ENCODE measurements at places on chromosomes 16 and 17. TPM values are rescaled to one million over a fixed set of nuclear protein-coding genes. Genes with fewer than 3 reads are reported as not detected.
A peak's percentile ranks its signal among the peaks of the same experiment; 100 is the strongest.

DNA sequence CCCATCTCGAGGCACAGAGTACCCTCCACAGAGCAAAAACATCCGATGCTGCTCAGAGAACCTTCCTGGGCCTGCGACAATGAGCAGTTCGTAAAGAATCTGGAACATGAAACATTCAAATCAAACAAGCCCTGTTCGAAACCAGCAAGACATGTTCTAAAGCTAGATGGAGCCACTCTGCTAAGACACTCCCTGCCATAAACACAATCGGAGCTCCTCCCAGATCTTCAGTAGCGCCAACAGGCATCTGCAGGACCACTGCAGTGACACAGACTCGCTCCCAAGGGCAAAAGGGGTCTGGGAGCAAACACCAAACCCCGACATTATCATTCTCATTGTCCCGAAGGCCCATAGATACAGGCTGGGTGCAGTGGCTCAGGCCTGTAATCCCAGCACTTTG is 108.7 kb downstream of the ZFHX3 start:
- no peaks in the 10 kb centered on the region for H3K27me3 ChIP-seq
- no peak overlapping the region for H3K4me3 ChIP-seq
- H3K27ac ChIP-seq, result peak overlapping the region; percentile 56
- peaks cover 16% of the 10 kb centered on the region for H3K4me1 ChIP-seq

- no peak overlapping the region for H3K27ac ChIP-seq
- H3K27me3 ChIP-seq, result no peaks in the 10 kb centered on the region
- peaks cover 8% of the 10 kb centered on the region for H3K4me1 ChIP-seq
- DNase-seq, result peak; percentile 47
Measured at GRCh38 chr17:16911141-16911937, 60.6 kb downstream of the TNFRSF13B start.

DNA sequence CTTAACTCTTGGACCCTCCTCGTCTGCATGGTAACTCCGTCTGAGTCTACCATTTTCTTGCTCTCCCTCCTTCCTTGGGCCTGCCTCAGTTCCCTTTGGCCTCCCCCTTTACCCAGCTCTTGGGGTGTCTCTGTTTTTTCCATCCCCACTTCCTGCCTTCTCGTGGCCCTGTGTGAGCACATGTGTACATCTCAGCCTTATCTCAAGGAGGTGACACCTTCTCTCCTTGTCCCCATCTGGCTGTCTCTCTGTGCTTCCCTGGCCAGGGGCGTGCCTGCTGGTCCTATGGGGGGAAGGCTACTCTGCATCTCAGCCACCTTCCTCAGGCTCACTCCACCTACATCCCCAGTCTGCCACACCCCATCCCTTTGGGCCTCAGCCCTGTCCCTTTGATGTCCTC is 6.6 kb downstream of the CTF1 start:
- DNase-seq, result no peak
- no peaks in the 10 kb centered on the region for H3K27me3 ChIP-seq
- H3K4me3 ChIP-seq, result no peak overlapping the region
- peaks cover 13% of the 10 kb centered on the region for H3K4me1 ChIP-seq

DNA sequence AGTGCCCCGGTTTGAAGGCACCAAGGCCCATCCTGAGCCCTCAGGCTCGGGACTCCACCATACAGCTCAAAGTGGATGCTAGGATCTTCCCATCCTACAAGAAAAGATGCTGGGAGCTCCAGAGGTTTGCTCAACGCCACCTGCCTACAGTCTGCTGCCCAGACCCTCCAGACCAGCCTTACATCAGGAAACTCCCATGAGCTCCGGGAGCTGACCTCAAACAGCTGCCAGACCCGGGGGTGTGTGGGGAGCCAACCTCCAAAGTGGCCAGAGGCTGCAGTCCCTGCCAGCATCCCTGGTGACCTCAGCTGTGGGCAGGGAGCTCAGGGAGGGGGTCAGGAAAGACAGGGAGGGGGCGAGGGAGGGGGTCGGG is 43.8 kb downstream of the C16orf82 start:
- no peaks in the 10 kb centered on the region for H3K27me3 ChIP-seq
- DNase-seq, result no peak
- H3K4me1 ChIP-seq, result no peaks in the 10 kb centered on the region

DNA sequence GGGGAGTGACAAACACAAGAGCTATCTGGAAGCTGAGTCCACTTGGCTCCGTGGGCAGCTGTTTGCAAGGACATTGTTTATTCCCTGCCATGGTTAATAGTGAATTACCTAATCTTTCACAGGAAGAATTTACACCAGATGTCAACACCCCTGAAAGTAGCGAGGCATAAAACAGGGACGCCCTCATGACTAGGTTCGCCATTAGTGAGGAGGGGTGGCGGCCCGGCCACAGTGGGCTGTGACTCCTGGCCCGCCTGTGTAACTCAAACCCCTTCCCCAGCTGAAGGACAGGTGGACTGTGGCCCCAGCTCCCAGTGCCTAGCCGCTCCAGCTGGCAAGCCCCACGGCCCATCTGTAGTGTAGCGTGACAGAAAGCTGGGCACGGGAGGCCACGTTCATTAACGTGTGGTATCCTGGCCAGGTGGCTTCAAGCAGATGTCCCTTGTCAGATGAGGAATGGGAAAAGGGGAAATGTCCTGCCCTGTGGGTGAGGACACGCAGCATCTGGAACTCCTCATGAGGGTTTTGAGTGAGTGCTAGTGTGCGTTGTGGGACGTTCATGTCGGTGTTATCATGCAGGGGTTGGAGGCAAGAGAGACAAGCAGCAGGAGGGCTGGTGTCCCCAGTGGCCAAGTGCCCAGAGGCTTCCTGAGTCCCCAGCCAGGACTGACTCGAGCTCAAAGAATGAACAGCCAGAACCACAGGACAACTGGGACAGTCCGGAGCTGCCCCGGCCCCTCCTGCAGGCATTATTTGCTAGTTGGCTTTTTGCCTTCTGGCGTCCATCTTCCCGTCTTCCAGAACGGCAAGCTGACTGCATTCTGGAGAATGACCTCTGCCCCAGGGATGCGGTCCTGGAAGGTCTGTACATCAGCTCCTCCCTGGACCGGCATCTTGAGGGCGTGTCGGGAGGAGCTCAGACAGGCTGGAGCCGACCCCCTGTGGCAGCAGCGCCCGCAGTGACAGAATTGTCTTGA is 19.2 kb downstream of the KDM8 start:
- peak; percentile 22 for DNase-seq
- no peak overlapping the region for H3K27ac ChIP-seq
- H3K4me3 ChIP-seq, result no peak overlapping the region
- peaks cover 12% of the 10 kb centered on the region for H3K4me1 ChIP-seq

GRCh38 chr16:66502020-66502913 is 47.7 kb downstream of the TK2 start:
- no peaks in the 10 kb centered on the region for H3K27me3 ChIP-seq
- no peaks in the 10 kb centered on the region for H3K4me1 ChIP-seq
- no peaks in the 10 kb centered on the region for H3K36me3 ChIP-seq
- DNase-seq, result no peak
- H3K27ac ChIP-seq, result no peak overlapping the region

DNA sequence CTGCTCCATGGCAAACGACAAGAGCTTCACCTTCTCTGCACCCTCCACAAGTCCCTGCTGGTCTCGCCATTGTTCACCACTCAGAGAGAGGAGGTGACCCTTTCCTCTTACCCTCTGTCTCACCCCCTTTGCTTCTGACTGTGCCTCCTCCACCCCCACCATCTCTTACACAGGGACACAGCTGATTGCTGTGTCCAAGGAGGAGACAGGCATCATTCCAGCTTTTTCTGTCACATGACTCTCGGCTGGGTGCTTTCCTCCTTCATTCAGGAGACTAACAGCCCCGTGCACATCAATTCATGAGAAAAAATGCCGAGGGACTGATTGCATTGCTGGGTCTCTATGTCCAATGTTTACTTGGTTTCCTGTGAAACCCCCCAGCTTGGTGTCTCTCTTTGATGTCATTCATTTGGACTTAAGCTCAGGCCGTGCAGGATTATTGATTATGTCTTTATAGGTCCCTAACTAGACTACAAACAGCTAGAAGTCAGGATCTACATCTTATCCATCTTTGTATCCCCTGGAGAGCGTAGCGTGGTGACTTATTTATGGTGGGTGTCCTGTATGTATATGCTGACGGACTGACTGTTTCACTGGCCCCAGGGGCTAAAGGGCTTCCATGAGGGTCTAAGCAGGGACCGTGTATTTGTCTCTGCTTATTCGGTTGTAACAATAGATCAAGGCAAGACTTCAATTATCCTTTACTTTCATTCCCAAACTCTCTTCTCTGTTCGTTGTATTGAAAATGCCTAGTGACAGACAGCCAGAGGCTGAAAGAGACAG is 82.2 kb upstream of the CDH13 start:
- no peaks in the 10 kb centered on the region for H3K4me1 ChIP-seq
- H3K27ac ChIP-seq, result no peak overlapping the region
- DNase-seq, result no peak
- peaks cover 29% of the 10 kb centered on the region for H3K27me3 ChIP-seq

- H3K4me3 ChIP-seq, result peak overlapping the region; percentile 53
- H3K27ac ChIP-seq, result no peak overlapping the region
- H3K27me3 ChIP-seq, result no peaks in the 10 kb centered on the region
- no peaks in the 10 kb centered on the region for H3K36me3 ChIP-seq
- no peak for DNase-seq
Measured at GRCh38 chr17:47692895-47693730, 848 bp upstream of the TBKBP1 start.

DNA sequence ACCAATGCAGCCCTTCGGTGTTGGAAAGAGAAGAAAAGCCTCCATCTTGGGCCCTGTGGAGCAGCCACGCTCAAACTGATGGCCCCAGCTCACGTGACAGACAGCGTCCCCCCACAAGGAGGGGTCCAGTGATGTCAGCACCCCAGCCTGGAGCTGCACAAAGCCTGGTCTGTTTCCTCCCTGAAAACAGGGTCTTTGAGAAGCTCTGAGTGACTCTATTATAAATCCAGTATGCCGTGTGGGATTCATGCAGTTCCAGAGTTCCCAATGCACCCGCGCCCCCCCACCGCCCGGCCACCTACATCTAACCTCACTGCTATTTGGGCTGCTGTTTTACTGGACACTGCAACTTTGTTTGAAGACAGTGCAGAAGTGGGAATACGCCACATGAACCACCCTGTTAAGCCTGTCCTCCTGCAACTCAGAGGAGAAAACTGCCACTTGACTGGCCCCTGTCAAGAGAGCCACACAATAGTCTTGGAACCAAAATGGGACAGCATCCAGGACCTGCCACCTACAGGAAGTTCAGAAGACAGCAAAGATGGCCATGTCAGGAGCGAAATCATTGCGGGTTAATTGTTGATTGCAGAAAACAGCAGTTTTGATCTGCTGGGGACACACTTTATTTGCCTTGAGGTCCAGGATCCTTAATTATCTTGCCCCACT is 33.1 kb downstream of the PMP22 start:
- peaks cover 6% of the 10 kb centered on the region for H3K4me1 ChIP-seq
- DNase-seq, result no peak
- H3K27ac ChIP-seq, result no peak overlapping the region
- H3K36me3 ChIP-seq, result peaks cover 12% of the 10 kb centered on the region
- no peaks in the 10 kb centered on the region for H3K27me3 ChIP-seq

DNA sequence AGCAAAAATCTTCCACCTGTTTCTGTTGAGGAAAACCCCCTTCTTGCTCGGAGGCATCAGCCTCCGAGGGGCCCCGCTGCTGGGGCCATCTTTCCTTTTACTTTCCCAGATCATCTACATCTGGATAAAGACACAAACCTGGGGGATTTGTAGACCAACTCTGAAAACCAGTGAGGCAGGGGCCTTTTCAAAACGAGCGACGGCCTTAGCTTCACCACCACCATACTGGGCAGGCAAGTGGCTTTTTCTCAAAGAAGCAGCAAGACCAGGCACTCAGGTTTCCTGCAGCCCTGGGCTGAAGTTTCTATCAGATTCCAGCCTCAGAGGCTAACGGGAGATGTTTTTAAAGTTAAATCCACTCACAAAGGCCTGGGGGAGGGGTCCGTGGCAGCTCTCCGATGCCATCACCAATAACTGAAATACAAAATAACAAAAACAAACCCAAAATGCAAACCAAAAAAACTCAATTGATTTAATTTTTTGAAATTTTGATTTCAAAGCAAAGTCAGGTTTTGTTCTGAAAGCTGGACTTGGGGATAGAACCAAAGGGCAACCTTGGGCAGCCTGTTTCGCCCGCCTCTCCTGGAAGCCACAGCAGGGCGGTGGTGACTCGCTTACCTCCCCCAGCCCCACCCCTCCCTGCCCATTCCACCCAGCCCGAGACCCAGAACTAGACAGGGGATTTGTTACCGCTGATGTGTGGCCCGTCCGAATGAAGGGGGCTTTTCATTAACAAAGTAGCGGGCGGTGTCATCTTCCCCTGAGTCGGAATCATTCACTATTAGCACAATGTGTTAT is 55.8 kb downstream of the SALL1 start:
- H3K4me1 ChIP-seq, result no peaks in the 10 kb centered on the region
- H3K27ac ChIP-seq, result no peak overlapping the region
- peaks cover 12% of the 10 kb centered on the region for H3K27me3 ChIP-seq
- H3K4me3 ChIP-seq, result no peak overlapping the region

- peaks cover 5% of the 10 kb centered on the region for H3K36me3 ChIP-seq
- H3K27ac ChIP-seq, result no peak overlapping the region
- peaks cover 8% of the 10 kb centered on the region for H3K4me1 ChIP-seq
- H3K4me3 ChIP-seq, result no peak overlapping the region
Measured at GRCh38 chr16:57760357-57761160, 25.0 kb downstream of the KATNB1 start.

DNA sequence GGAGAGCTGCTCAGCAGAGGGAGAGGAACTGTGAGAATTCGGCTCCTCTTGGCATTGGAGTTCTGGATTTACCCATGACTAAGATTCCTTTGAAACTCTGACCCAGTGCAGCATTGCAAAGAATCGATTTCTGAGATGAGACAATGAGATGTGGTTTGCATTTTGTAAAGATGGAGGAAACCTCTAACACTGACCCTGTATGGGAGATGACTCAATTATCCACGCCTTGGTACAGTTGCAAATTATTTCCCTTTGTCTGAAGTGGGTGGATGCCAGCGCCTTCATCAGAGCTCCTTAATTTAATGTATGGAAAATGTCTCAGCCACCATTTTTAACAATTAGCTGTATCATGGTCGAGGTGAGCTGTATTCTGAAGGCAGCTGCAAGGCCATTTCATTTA is 53.4 kb downstream of the NUP93 start:
- DNase-seq, result no peak
- H3K27ac ChIP-seq, result no peak overlapping the region
- H3K36me3 ChIP-seq, result no peaks in the 10 kb centered on the region
- no peak overlapping the region for H3K4me3 ChIP-seq
- no peaks in the 10 kb centered on the region for H3K4me1 ChIP-seq
- no peaks in the 10 kb centered on the region for H3K27me3 ChIP-seq

Gene WNT3
- total RNA-seq, result 2.4 TPM

Gene ACSM3
- 7.4 TPM for total RNA-seq

Gene MLST8
- 32.6 TPM for total RNA-seq

Gene WSB1
- total RNA-seq, result 217 TPM

Data from astrocyte (in vitro differentiated cells and primary cell).